ENCODE measurements at places on chromosomes 3 and 15.

DNA sequence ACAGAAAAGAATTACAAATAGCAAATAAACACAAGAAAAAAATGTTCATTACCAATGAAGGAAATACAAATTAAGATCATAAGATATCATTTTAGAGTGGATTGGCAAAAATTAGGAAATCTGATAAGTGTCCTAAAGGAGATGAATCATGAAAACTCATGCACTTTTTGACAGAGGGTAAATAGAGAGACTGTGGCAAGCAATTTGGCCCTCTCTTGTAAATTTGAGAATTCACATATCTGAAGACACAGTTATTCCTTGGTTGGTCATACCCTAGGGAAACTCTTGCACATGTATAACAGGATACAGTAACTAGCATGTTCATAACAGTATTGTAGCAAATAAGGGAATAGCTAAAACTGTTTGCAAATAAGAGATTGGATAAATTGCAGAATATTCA is 246.0 kb upstream of the GADL1 start:
- no peak for DNase-seq

DNA sequence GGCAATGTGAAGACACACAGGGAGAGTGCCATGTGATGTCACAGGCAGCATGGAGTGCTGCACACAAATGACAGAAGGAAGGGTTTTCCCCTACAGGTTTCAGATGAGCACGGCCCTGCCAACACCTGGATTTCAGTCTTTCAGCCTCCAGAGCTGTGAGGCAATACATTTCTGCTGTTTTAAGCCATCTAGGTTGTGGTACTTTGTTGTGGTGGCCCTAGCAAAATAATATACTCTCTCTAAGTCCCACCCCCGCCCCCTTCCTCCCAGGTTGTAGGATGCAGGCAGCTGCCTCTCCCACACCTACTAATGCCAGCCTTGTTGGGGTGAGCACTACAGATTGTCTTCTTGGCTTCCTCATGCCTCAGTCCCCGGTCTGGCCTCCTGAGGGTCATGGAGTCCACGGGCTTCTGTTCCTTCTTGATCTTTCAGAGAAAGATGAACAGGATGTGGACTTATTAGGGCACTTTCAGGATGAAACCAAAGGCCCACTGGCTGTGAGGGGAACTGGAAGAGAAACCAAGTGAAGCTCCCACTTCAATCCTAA is 180.0 kb downstream of the CD47 start:
- DNase-seq, result peak; percentile 22

- no peak for DNase-seq
These were observed 128.4 kb downstream of the CTNNB1 start for GRCh38 chr3:41327718-41328117.

DNA sequence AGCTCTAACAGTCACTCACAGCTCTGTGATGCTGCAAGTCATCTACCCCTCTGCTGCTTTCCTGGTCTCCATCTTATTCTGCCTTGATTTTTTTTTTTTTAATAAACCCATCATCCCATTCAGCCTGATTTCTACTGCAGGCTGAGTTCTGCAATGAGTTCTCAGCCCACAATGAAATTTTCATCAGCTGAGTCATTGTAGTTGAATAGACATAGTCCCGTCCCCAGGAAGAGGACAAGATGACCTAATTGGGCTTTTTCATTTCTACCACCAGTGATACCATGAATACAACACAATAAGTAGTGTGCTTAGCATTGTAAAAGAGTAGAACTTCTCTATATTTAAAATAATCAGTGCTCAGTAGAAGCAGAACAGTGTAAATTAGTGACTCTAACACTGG is 59.3 kb downstream of the C3orf85 start:
- no peak for DNase-seq

DNA sequence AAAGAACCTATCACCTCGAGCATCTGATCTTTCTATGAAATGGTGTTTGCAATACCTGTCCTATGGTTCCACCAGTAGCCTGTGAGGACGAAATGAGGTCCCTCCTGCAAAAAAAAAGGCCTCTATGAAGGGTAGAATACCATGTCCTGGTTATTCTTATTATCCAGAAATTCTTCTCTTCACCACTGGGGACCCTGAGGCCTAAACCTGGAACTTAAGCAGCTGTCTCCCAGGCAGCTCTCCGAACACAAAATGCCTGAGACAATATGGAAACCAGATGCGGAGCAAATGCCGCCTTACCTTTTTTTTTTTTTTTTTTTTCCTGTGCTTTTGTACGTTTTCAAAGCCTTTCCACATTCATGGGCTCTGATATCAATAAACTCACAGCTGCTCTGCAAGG is 62.1 kb upstream of the WNT5A start:
- no peak for DNase-seq

DNA sequence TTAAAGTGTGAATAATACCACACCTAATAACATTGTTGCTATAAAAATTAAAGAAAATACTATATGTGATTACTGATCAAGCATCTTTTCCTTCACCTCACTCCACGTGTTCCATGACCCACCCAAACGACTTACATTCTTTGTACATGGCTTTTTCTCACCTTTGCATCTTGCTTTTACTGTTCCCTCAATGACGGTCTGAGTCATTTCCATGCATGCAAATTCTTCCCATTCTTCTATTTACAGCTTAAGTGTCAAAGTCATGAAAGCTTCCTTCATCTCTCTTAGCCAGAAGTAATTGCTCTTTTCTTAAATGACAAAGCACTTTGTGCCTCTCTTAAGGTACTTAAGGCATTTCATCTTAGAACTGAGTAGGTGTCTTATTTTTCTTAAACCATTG is 64.0 kb downstream of the GREM1 start:
- no peak for DNase-seq

- DNase-seq, result no peak
These were observed 118.8 kb downstream of the SRGAP3 start for GRCh38 chr3:9130345-9131305.

DNA sequence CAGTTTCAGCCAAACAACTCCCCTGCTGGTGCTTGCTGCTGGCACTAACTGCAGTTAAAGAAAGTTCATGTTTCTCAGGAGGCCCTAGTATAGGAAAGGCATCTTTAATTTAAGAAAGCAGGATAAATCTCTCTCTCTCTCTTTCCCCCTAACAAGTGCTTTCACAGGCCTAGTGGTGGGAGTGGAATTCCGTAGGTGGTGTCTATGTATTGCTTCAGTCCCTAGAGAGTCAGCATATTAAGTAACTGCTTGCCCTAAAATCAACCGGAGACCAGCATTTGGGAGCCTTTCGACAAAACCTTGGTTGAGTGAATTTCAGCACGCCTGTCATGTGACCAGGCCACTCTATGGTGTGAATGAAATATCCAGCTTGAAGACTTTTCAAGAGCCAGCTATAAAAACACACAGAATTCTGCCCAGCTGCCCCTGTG is 169.2 kb upstream of the TGFBR2 start:
- DNase-seq, result no peak

- DNase-seq, result no peak
These were observed 14.5 kb downstream of the TIGIT start for GRCh38 chr3:114308377-114308776.

DNA sequence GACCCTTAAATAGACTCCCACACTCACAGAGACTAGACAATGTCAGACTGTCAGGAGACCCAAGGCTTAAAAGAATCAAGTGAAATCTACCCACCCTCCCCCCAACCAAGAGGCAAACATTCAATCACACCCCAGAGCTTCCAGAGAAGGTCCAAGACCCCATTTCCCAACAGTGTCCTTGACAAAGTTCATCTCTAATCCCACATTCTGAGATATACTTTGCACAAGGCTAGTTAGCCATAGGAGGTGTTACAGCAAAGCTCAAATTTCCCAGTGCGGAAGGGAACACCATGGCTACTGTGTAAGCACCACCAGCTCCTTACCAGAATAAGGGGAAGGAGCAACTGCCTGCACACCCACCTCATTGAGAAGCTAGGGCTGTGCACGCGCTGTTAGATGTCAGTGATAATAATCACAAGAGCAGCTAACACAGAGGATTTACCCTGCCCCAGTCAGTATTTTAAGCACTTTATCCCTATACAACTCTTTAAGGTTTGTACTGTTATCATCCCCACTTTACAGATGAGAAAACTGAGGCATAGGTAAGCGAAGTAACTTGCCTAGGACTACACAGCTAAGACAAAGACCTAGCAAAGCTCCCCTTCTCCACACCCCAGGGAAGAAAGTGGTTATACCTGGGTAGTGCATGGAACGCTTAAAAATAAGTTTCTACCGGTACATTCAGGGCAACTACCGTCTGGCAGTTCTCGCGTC is 17.3 kb downstream of the SPATA12 start:
- no peak for DNase-seq

DNA sequence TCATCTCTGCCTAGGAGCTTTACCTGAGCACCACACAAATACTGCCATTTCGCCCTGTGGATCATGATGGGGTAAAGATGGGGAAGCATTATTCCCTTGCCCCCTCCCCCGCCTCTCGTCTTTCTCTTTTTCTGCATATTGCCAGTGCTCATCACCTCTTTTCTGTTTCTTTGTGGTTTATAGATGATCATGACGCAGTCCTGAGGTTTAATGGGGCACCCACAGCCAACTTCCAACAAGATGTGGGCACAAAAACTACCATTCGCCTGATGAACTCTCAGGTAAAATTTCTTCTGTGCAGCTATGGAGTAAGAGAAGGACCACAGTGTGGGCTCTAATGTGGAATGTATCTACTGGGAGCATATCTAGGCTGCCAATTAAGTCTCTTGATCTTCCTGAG is 88.2 kb downstream of the RPL39L start:
- DNase-seq, result no peak

DNA sequence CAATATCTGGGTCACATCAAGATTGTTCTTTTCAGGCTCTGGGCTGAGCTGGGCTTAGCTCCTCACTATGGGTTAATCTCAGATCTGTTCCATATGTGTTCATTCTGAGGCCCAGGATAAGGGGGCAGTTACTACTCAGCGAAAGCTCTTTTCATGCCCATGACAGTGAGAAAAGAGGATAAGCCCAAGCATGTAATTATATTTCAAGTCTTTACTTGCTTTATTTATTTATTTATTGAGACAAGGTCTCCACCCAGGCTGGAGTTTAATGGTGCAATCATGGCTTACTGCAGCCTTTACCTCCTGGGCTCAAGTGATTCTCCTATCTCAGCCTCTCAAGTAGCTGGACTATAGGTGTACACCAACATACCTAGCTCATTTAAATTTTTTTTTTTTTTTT is 44.7 kb upstream of the SELENOK start:
- DNase-seq, result no peak

DNA sequence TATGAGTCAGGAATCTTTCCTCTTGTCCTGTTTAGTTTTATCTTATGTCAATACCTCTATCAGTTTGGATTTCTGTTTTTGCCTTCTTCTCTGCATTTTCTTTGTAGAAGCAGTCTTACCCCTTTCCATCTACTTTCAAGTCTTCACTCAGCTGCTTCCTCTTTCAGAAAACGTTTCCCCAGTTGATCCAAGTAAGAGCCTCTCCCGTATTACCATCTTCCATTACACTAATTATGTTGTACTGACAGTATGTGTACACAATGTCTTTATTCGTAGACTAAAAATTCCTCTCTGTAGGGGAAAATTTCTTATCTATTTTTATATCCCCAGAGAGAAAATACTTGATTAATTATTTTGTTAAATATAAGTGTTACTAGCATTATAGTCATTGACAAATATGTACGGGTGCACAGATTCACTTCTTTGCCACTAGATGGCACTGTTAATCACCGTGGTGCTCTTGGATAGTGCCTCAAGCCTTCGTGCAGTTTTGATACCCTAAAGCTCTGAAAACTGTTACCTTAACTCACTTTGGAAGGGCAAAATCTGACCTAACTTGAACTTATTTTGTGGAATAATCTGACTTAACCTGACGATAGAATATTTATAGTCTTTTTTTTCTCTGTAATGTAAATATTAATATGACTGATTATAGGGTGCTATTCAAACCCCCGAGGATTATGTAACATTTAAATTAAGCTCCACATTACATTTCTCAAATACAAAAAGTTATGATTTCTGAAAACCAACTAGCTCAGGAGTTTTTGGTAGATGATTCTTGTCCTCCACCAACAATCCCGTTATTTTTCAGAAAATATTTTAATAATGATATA is 74.2 kb upstream of the POU1F1 start:
- no peak for DNase-seq

DNA sequence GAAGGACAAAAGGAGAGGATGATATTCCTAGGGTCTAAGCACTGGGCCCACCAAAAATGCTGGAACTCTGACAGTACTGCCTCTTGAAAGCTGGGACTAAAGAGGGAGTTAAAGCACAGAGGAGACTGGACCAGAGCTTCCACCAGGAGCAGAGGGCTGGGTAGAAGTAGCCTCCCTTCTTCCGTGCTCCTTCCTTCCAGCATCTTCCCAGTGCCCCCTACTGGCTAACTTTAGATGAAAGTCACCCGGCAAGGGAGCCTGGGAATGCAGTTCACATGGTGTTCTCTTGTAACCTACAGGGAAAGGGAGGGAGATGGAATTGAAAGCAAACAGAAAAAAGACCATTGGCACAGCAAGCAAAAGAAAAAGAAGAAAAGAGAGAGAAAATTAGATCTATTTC is 106.1 kb upstream of the COL8A1 start:
- DNase-seq, result no peak

GRCh38 chr15:90820481-90820880 is 47.9 kb upstream of the FURIN start:
- no peak for DNase-seq

- DNase-seq, result no peak
These were observed 1072.6 kb downstream of the ROBO2 start for GRCh38 chr3:78112291-78113010.

GRCh38 chr3:160150525-160150924 is 74.7 kb upstream of the C3orf80 start:
- DNase-seq, result no peak

DNA sequence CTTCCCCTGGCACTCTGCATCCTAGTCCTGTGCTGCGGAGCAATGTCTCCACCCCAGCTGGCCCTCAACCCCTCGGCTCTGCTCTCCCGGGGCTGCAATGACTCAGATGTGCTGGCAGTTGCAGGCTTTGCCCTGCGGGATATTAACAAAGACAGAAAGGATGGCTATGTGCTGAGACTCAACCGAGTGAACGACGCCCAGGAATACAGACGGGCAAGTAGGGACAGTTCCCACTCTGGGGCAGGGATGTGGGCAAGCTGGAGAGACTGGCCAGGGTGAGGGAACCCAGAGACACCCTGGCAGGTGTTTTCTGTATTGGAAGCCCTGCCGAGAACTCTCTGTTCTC is 247 bp downstream of the FETUB start:
- no peak for DNase-seq

DNA sequence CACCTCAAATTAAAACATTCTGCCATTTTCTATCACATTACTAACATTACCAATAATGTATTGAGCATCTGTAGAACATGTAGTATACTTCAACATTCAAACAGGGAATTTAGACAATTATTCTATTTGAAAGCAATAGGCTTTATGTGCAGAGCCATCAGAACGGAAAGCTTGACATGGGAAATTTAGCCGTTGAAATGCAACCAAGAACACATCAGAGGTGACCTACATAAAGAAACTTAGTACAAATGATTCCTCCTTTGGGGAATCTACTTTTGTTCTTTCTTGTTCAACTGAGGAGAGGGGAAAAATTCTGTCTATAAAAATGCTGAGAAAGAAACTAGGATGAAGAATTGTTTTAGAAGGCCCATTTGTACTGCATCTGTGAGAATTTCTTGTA is 38.6 kb upstream of the RBMS3 start:
- no peak for DNase-seq

GRCh38 chr15:97959724-97960363 is 659 bp upstream of the ARRDC4 start:
- DNase-seq, result no peak

- no peak for DNase-seq
These were observed 176.9 kb upstream of the NSMCE3 start for GRCh38 chr15:29446480-29446879.

GRCh38 chr15:78675206-78675605 is 34.2 kb upstream of the CHRNB4 start:
- DNase-seq, result no peak

- DNase-seq, result peak; percentile 65
These were observed 79.6 kb upstream of the SPATA12 start for GRCh38 chr3:56980798-56981390.

All from stimulated activated naive CD8-positive, alpha-beta T cell treated with anti-CD3 and anti-CD28 coated beads, Interleukin-15, Interleukin-2, amounts not matched to agents 100 U/mL and 50 U/mL, for 24 hours (primary cell).